ENCODE measurements at places on chromosomes 7 and 10.

DNA sequence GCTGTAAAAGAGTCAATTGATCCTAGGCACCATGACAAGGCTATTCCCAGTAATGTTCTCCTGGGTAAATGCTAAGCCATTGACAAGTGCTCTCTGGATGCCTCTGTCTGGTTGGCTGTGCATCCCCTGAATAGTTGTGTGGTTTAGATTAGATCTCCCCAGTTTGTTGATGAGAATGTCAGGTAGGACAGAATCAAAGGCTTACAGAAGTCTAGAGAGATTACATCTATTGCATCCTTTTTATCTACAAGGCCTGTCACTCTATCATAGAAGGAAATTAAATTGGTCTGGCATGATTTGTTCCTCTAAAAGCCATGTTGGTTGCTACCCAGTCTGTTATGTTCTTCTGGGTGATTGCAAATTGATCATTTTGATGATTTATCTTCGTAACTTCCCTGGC lies 548.3 kb downstream of the GATA3 start:
- no peak for DNase-seq

GRCh38 chr10:79488870-79489269 lies 23.5 kb upstream of the EIF5AL1 start:
- no peak for DNase-seq

DNA sequence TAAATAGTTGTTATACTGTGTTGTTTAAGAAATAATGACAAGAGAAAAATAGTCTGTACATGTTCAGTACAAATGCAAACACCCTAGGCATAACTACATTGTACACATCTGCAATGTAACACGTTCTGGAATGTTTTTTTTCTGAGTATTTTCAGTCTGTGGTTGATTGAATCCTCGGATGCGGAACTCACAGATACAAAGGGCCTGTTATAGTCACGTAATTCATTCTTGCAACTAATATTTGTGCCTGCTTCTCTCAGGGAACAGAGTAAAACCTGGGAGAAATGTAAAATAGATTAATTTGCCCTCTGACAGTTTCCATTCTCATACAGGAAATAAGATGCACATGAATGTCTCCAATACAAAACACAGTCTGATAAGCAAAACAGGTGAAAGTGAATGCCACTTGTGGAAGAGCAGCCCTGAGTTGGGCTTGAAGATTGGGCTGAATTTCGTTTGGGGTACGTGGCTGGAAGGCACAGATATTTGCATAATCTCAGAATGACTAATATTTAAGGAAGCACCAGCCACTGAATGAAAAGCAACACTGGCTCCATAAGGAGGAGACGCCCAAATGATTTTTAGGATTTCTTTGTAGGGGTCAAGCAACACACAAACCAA lies 19.1 kb downstream of the DENND2A start:
- no peak for DNase-seq

DNA sequence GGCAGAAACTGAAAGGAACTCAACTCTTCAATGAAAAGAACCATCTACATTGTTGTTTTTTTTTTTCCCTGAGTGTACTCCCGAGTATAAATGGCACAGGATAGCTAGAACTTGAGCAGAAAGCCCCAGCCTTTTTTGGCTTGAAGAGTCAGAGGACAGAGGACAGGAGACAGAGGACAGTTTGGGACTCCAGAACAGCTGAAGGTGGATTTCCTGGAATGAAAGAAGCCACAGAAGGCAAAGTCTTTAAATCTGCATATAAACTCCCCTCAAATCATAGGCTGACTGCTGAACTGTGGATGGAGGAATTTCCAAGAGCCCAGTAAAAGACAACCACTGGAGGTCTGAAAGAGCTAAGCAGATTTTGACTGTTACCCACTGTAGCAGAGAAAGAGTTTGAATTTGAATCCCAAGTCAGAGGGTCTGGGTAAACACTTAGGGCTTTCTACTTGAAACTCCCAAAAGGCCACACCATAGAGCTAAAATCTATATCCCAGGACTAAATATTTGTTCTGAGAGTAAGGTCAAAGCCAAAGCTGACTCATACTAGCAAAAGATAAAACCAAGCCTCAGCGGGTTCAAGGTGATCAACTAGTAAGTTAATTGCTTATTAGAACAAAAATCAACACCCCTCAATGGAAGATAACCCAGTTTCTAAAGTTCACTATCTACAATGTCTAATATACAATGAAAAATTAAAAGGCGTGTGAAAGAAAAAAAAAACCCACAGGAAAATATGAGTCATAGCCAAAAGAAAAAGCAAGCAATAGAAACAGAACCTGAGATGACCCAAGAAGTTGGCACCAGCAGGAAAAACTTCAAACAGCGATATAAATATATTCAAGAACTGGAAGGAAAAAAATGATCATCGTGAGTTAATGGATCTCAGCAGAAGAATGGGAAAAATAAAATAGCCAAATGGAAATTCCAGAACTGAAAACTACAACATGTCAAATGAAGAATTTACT lies 1.8 kb upstream of the OPN1SW start:
- no peak for DNase-seq
